ENCODE measurements at places on chromosomes 1 and 21.

DNA sequence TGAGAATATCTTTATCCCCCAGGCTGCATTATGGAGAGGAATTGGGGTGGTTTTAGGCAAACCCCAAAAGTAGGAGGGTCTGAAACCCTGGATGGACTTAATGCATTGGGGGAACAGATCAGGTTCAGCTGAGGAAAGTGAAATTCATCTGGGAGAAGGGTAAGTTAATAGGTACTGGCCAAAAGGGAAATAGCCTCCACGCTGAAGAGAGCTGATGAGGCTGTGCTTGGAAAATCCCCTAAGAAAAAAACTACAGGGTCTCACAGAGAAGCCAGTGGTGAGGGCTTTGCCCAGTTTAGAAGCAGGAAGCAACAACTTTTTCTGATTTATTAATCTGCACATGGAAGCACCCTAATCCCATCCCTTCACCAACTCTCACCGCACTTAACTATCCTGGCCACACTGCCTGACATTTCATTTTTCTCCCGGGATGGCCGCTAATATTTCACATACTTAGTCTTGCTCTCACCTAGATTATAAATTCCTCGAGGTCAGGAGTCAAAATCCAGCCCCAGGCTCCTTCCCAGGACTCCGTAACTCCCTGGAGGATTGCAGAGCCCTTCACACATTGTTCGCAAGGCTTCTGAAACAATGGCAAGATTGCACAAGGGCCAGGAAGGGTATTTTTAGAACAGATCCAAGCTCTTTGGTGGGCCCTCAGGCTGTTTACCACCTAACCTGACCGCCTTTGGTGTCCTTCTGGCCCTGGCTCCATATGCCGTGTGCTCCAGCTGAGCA is 60.9 kb upstream of the TARBP1 start:
- no peak for DNase-seq

DNA sequence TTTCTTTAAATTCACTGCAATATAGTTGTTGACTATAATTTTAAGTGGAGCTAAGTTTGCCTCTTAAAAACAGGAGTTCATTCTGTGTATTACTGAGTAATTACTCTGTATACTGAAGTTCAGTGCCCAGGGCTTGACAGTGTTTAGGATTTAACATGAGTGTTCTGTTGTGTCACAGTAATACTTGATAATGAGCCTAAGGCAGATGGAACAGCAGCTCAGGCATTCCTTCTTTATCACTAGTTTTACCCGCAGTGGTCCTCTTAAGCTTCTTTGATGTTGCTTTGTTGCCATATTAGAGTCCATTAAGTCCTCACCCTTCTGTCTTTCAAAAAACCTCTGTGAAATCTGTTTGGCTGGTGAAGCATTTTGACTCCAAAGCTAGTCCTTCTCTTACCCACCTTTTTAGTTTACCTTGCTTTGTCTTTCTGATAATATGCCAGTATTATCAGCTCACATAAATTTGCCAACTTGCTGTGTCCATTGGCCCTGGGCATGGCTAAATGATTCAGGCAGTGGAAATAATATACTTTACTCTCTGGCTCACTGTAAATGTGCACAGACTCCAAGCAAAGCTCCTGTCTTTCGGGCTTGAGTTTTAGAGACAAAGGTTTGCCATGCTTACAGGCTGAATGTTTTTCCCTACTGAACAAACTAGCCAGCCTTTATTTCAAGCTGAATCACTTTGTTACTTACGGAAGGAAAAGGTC is 17.7 kb downstream of the HIPK1 start:
- no peak for DNase-seq

GRCh38 chr1:53557369-53557768 is 98.2 kb downstream of the DMRTB1 start:
- DNase-seq, result no peak

- no peak for DNase-seq
These were observed 724.5 kb downstream of the NCAM2 start for GRCh38 chr21:21722731-21723130.

GRCh38 chr1:100585786-100586185 is 47.8 kb downstream of the GPR88 start:
- no peak for DNase-seq

DNA sequence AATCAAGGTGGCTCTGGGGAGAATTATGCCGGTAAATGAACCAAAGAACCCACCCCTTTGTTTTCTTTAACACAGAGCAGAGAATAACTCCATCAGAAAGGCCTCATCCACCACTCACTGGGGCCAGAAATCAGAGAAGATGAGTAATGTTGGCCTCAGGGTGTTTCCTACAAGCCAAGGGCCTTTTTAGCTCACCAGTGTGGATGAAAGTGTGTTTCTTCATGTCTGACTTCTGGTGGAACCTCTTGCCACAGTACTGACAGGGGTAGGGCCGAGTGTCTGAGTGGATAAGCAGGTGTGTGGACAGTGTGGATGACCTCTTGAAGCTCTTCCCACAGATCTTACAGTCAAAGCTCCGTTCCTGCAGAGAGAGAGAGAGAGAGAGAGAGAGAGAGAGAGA is 8.3 kb downstream of the GFI1 start:
- DNase-seq, result peak; percentile 17

- DNase-seq, result no peak
These were observed 16.4 kb upstream of the ATP1A1 start for GRCh38 chr1:116356673-116357072.

DNA sequence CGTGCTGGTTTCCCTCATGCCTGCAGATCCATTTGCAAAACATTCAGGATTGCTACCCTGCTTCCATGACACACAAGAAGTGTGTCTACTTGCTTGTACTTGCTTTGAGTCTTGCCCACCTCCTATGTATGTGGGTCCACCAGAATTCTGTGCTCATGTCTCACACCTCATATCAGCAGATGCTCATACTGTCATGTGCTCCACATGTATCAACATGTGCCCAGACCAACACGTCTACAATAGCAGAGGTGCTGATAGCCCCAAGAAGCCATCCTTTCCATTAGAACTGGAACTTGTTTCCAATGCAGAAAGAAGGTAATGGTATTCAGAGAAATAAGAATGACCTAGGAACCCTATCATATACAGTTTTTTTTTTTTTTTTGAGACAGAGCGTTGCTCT is 27.9 kb upstream of the MYOC start:
- DNase-seq, result no peak

DNA sequence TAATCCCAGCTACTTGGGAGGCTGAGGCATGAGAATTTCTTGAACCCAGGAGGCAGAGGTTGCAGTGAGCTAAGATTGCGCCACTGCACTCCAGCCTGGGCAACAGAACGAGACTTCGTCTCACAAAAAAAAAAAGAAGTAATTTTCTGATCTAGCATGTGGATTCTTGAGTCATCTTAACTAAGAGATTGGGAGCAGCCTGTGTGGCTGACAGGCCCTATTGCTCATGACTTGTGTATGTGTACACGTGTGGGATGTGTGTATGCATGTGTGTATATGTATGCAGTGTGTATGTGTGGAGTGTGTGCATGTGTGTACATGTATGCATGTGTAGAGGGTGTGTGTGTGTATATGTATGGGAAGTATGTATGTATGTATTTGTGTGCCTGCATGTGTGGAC is 29.5 kb downstream of the DOP1B start:
- DNase-seq, result no peak

GRCh38 chr1:176989023-176989422 is 175.5 kb downstream of the ASTN1 start:
- DNase-seq, result no peak

DNA sequence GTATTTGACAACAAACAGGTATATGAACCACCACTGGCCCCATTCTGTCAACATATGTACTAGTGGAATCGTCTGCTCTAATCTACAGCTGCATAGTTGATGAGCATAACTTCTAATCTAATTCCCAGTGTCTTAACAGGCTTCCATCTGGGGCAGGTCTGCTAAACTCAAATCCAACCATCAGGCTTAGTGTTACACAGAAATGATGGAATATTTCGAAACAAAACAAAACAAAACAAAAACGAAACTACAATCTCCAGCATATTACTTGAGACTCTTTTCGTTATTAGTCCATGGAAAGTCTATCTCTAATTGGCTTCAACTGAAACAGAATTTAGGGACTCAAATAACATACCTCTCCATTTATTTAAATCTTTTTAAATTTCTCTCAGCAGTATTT is 37.6 kb downstream of the DIPK1A start:
- no peak for DNase-seq

DNA sequence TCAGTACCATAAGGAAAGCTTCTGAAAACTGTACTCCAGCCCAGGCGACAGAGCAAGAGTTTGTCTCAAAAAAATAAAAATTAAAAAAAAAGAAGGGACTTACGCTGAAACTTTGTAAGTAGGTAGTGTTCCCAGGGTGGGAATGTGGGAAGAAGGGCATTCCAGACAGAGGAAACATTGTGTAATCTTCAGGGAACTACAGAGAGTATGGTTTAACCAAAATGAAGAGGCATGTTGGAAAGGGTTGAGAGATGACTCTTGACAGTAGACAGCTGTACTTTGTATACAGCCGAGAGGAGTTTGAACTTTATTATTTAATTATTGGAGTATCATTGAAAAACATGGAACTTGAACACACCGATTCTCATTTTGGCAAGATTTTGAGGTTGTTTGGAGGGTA is 43.0 kb downstream of the PPP2R5A start:
- DNase-seq, result no peak

DNA sequence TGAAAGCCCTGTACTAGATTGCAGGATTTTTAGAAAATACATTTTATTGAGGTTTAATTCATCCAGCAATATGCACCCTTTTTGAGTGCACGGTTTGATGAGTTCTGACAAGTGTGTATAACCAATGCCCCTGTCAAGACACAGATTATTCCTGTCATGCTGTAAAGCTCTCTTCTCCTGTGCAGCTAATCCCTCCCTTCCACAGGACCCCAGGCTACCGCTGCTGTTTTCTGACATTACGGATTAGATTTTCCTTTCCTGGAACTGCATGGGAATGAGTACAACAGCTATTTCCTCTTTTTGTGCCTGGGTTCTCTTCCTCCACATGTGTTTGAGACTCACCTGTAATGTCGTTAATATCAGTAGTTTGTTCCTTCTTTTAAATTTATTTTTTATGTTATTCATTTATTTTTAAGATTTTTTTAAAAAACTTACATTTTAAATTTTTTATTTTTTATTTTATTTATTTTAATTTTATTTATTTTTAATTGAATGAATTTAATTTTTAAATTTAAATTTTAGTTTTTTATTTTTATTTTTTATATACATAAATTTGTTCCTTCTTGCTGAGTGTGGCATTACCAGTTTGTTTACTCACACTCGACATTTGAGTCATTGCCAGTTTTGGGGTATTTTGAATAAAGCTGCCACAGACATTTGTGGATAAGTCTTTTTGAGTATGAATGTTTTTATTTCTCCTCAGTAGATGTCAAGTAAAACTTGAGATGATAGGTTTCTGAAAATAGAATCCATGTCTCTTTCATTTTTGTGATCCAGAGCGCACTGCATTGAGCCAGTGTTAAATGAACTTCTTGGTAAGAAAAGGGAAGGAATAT is 79.0 kb upstream of the B3GALT5 start:
- DNase-seq, result no peak

- no peak for DNase-seq
These were observed 151.6 kb downstream of the GRIK3 start for GRCh38 chr1:36882536-36883285.

DNA sequence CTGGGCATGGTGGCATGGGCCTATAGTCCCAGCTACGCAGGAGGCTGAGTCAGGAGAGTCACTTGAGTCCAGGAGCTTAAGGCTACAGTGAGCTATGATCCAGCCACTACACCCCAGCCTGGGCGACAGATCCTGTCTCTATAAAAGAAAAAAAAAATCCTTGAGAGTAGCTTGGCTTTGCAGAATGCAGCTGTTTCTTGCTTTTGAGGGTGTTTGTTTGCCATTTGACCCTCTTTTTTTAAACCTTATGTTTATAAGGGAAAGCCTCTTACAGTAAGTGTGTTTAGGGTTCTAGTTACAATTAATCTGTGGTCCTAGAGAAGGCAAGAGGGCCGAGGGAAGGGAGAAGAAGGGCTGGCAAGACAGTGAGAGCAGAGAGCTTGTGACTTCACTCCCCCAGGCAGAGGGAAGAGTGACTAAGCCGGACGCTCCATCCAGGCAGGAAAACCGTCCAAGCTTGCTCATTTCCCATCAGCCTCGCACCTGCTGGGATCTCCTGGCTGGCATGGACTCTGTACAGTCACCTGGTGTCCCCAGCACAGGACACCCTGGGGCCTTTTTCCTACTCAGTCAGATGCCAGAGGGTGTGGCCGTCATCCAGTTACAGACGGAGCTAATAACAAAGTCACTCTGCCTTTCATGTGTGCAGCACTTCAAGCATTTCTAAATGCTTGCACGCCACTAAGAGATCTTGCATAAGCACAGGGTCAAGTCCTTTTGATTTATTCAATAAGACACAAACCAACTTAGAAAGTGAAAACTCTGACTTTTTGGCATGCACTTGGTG is 55.5 kb upstream of the PSEN2 start:
- no peak for DNase-seq

DNA sequence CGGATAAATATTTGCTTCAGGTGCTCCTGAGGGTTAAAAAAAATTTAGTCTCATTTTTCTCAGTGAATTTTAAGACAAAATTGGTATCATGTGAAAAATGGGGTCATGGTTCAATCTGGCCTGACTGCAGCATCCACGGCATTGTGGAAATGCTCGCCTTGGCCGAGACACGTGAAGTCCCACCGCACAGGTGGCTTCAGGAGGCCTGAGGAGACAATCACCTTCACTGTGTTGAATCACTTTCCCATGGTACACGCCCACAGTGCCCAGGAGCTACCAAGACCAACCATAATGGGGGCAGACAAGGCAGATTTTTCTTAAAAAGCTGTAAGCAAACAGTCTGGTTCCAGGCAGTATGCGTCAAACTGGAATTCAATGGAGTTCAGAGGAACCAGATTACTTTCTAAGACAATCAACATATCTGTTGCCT is 11.0 kb upstream of the CPLANE2 start:
- no peak for DNase-seq

DNA sequence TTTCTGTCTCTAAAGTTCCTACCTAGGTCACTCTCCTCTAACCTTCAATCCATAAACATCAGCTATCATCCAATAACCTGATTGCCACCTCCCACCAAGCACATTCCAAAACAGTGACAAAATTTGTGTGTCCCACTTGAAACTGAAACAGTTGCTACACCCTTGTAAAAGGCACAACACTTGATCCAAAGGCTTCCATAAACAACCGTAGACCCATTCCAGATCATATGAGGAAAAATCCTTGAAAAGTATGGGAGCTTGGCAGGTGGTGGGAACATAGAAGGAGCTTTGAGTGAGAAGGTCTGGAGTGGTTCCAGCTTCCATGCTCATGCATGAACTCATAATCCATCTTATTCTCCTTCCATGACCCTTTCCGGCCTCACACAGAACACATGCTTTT is 82.0 kb upstream of the ATP1A1 start:
- DNase-seq, result no peak

DNA sequence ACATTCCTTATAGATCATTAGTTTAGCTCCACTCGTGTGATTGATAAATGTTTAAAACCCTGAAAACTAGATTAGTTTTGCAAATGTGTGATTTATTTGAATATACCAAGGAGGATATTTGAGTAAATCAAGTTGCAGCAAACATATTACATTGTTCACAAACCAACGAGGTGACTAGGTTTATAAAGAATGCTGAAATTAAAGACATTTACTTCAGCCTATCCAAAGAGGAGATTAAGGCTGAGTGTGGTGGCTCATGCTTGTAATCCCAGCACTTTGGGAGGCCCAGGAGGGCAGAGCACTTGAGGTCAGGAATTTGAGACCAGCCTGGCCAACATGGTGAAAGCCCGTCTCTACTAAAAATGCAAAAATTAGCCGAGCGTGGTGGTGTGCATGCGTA is 34.1 kb downstream of the VTCN1 start:
- no peak for DNase-seq

- DNase-seq, result no peak
These were observed 17.3 kb upstream of the IRF2BP2 start for GRCh38 chr1:234627009-234627950.
